Activated CD8-positive, alpha-beta memory T cell treated with anti-CD3 and anti-CD28 coated beads, Interleukin-2, amount 10 ng/mL, durations not matched to agents 7 days and 5 days (primary cell): ENCODE measurements at places on chromosomes 3 and 15.

DNA sequence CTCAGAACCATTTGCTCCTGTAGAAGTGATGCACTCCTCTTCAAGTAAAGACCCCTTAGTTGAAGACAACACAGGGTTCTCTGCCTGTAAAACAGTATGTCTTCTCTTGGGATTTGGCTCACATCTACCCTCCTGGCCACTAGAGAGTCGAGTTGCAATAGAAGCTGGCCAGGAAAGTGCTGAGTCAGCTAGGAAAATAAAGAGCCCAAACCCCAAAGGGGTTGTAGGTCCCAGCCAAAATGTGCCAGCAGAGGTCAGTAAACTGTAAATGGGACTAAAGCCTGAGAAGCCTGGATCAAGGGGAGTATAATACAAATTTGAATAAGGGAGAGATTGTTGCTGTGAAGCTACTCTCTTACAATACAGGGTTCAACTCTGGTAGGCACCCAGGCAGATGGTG is 37.2 kb upstream of the THBS1 start:
- DNase-seq = no peak

GRCh38 chr3:14152233-14152962 is 26.0 kb downstream of the XPC start:
- peak; percentile 41 for DNase-seq

- no peak for DNase-seq
These were observed 17.5 kb downstream of the PPP2R3A start for GRCh38 chr3:135982922-135983581.

DNA sequence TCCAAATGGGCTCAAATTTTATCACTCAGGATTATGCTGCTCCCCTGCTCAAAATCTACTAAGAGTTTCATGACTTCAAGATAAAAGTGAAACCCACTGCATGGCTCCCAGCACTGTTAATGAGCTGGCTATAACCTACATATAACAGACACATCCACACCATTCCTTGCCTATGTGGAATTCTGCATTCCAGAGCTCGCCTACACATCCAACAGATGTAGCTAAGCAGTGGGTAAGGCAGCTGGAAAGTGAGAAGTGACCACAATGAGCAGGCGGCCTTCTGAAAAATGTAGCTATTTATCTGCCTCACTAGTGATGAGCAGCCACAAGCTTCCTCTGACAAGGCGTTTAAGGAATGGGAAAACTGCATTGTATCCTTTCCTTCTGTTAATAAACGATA is 92.0 kb upstream of the TRIM42 start:
- DNase-seq = no peak

GRCh38 chr3:37526511-37526910 is 335.2 kb upstream of the CTDSPL start:
- DNase-seq = no peak
